Lower leg skin (tissue), 4 donors: ENCODE measurements at places on chromosomes 6 and 20. TPM values are rescaled to one million over a fixed set of nuclear protein-coding genes. Genes with fewer than 3 reads are reported as not detected.

DNA sequence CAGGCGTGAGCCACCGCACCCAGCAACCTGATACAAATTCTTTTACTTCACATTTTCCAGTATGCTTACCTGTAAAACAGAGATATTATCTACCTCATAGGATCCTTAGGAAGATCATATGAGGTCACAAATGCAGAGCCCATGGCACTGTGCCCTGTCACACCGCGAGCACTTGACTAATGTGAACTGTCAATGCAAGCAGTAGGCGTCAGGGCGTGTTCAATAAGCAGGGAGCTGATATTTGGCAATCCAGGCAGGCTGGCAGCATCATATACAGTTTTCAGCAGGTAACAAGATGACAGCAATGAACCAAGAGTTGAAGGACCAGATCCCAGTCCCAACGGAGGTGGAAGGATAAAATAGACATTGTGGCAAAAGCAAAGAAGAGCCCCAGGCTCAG is 14.6 kb upstream of the ARID1B start:
- DNase-seq: no peak

DNA sequence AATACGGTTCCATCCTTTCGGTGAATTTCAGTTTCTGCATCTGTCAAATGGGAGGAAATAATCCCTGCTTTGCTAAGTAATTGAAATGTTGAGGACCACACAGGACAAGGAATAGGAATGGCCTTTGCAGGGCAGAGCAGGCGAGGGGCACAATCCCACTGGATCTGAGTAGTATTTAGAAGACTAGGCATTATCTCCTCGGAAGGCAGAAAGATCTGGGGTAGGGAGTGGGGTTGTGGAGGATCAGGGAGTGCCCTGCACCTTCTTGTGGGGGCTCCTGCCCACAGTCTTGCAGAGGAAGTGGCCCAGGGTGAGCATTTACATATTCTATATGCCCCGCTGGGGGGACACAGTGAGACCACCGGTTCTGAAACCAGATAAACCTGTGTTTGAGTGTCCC is 87.1 kb upstream of the SIRPA start:
- DNase-seq: peak; percentile 72

The MYT1 gene
- not detected for total RNA-seq

The DEFB132 gene
- total RNA-seq: not detected

GRCh38 chr6:87654875-87655454 is 47.1 kb downstream of the AKIRIN2 start:
- no peak for DNase-seq

The FRK gene
- total RNA-seq: 0.59 TPM

The LPIN3 gene
- 78.8 TPM for total RNA-seq

The MLN gene
- total RNA-seq: not detected
